Temporal lobe (tissue), 4 donors: ENCODE measurements at places on chromosomes 2 and 18. TPM values are rescaled to one million over a fixed set of nuclear protein-coding genes. Genes with fewer than 3 reads are reported as not detected.

The HK2 gene
- total RNA-seq = 3.0 TPM

The HMSD gene
- 0.25 TPM for total RNA-seq

The LOXHD1 gene
- total RNA-seq = 0.25 TPM

The FOXI3 gene
- 0.25 TPM for total RNA-seq

The HRH4 gene
- total RNA-seq = not detected
